CD4-positive, CD25-positive, alpha-beta regulatory T cell (primary cell): ENCODE measurements at places on chromosomes 7 and 10. TPM values are rescaled to one million over a fixed set of nuclear protein-coding genes. Genes with fewer than 3 reads are reported as not detected.

GRCh38 chr7:20152511-20152910 lies 64.7 kb downstream of the MACC1 start:
- H3K27me3 ChIP-seq = no peaks in the 10 kb centered on the region
- H3K4me3 ChIP-seq = no peak overlapping the region
- no peak for DNase-seq
- H3K27ac ChIP-seq = no peak overlapping the region

DNA sequence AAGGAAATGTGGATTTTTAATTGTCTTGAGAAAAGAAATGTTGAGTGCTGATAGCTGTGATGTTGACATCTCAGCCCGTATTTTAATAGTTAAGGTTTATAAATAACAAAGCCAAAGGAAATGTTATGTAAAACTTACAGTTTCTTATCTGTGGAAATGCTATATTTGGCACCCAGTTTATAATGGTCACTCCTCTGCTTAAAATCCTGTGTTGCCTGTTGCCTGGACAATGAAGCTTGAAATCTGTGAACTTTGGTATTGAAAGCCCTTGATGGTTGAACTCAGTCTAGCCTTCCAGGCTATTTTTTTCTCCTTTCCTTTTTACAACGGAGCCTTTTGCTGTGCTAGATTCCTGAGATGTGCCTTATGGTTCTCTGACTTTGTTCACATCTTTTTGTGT lies 46.5 kb downstream of the MCU start:
- H3K27ac ChIP-seq = no peak overlapping the region
- H3K4me3 ChIP-seq = no peak overlapping the region
- no peaks in the 10 kb centered on the region for H3K36me3 ChIP-seq
- no peak for DNase-seq

GRCh38 chr7:30771880-30772425 lies 736 bp downstream of the MINDY4 start:
- H3K27ac ChIP-seq = peak overlapping the region; percentile 56
- no peaks in the 10 kb centered on the region for H3K27me3 ChIP-seq
- DNase-seq = no peak
- H3K4me3 ChIP-seq = peak overlapping the region; percentile 82
- no peaks in the 10 kb centered on the region for H3K36me3 ChIP-seq

DNA sequence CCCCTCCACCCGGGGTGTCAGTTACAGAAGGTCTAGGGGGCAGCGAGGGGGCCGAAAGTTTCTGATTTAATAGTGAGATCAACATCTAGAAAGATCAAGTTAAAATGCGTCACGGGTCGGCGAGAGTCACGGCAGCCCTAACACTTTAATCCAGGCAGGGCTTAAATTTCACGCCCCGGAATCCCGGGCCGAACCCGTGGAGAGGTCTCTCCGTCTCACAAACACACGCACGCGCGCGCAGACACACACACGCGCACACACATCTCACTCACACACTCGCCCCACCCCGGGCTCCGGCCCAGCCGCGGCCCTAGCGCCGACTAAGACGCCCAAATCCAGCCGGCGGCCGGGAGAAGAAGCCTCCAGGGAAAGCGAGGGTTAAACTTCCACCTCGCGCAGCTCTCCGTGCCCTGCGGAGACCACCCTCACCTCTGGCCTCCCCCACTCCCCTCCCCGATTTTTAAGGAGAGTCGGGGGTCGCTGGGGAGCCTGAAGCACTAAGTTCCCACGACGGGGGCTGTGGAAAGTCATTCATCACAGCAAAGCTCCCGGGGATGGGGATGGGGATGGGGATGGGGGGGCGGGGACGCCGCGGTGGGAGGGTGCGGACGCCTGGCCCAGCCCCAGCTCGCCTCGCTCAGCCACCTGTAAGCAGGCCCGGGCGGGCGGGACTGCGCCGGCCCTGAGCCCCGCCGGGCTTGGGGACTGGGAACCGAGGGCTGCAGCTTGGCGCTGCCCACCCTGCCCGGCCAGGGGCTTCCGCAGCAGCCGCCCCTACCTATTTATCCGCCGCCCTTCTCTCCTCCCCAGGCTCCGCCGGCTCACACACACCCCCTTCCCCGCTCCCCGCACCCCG lies 1.6 kb downstream of the PDGFA start:
- H3K27ac ChIP-seq = no peak overlapping the region
- no peaks in the 10 kb centered on the region for H3K36me3 ChIP-seq
- no peak for DNase-seq
- H3K4me1 ChIP-seq = peaks cover 53% of the 10 kb centered on the region

DNA sequence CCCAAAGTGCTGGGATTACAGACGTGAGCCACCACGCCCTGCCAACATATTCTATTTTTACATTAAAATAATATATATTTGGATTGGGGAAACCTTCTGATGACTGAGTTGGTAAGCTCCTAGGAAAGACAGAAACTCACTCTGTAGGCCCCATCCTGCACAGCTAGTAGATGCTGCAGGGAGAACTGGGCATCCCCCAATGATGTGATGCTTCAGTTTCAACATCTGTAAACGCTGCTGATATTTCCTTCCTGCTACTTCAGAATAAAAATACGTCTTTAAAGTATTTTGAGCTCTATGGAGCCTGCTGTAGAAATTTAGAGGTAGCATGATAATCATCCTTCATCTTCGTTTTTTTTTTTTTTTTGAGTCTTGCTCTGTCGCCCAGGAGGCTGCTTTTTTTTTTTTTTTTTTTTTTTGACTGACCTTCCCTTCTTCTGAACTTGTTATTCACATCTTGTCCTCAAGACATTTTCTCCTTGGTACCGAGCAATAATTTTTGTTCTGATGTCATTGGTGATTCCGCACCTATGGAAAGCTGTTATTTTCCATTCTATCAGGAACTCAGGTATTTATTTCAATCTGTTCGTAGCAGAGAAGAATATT lies 21.8 kb upstream of the INPP5F start:
- H3K27me3 ChIP-seq = no peaks in the 10 kb centered on the region
- H3K4me1 ChIP-seq = peaks cover 22% of the 10 kb centered on the region
- H3K36me3 ChIP-seq = peaks cover 3% of the 10 kb centered on the region
- DNase-seq = no peak
- peak overlapping the region; percentile 76 for H3K27ac ChIP-seq

GRCh38 chr7:77631820-77632219 lies 64.4 kb upstream of the RSBN1L start:
- no peaks in the 10 kb centered on the region for H3K4me1 ChIP-seq
- DNase-seq = no peak
- no peak overlapping the region for H3K4me3 ChIP-seq
- peaks cover 4% of the 10 kb centered on the region for H3K36me3 ChIP-seq
- no peaks in the 10 kb centered on the region for H3K27me3 ChIP-seq

DNA sequence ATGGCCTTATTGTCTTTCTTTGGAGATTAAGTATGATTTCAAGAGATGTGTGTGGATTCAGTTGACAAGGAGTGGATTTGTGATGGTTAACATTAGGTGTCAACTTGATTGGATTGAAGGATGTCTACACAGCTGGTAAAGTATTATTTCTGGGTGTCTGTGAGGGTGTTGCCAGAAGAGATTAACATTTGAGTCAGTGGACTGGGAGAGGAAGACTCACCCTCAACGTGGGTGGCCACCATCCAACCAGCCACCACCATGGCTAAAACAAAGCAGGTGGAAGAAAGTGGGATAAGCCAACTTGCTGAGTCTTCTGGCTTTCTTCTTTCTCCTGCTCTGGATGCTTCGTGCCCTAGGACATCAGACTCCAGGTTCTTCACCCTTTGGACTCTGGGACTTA lies 76.1 kb downstream of the GPR37 start:
- no peaks in the 10 kb centered on the region for H3K4me1 ChIP-seq
- no peak overlapping the region for H3K4me3 ChIP-seq
- H3K36me3 ChIP-seq = no peaks in the 10 kb centered on the region
- no peak overlapping the region for H3K27ac ChIP-seq
- no peaks in the 10 kb centered on the region for H3K27me3 ChIP-seq
- DNase-seq = no peak

- no peaks in the 10 kb centered on the region for H3K36me3 ChIP-seq
- H3K27me3 ChIP-seq = no peaks in the 10 kb centered on the region
- H3K27ac ChIP-seq = no peak overlapping the region
Measured at GRCh38 chr7:54802841-54803240, 43.8 kb upstream of the SEC61G start.

DNA sequence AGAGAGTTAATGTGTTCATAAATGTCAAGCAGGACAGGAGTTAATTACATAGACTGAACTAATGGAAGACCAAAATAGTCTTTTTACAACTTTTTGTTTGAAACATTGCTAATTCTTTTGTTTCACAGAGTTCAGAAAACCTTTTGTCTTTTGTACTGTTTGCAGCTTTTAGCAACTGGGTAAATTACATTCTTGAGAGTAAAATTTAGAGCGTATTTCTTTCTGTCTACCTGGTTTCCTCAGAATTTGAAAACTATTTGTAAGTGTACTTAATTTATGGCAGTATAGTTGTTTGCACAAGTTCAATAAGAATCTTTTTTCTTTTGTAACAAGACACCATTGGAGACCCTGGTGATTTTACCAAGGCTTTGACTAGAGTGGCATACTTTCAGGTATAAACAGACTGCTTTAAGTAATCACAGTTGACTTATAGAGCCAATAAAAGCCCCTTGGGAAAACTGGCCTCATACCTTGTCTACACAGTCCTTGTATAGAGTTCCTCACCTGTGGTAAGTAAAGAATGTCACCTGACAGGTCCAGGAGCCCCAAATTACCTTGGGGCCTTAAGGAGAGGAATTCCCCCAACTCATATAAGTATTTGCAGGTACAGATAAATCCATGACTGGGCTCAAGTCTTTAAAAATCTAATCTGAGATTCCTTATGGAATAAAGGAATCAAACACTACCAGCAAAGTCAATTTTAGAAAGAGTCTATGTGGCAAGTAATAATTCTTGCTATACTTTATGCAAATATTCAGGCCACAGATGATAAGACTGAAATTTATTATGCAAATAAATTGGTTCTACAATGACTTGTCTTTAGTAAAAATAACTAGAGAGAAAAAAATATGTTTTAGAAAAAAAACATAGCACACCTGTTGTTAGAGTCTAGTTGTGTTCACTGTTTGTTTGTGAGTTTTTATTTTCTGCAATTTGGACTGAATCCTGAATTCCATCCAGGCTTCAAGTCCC lies 23.6 kb upstream of the CREB3L2 start:
- H3K4me3 ChIP-seq = no peak overlapping the region
- H3K4me1 ChIP-seq = no peaks in the 10 kb centered on the region
- no peak overlapping the region for H3K27ac ChIP-seq
- no peaks in the 10 kb centered on the region for H3K27me3 ChIP-seq

- H3K36me3 ChIP-seq = no peaks in the 10 kb centered on the region
- no peak for DNase-seq
- no peak overlapping the region for H3K4me3 ChIP-seq
- H3K27me3 ChIP-seq = peaks cover 14% of the 10 kb centered on the region
- H3K4me1 ChIP-seq = no peaks in the 10 kb centered on the region
- H3K27ac ChIP-seq = no peak overlapping the region
Measured at GRCh38 chr7:26046150-26046549, 105.8 kb upstream of the NFE2L3 start.

DNA sequence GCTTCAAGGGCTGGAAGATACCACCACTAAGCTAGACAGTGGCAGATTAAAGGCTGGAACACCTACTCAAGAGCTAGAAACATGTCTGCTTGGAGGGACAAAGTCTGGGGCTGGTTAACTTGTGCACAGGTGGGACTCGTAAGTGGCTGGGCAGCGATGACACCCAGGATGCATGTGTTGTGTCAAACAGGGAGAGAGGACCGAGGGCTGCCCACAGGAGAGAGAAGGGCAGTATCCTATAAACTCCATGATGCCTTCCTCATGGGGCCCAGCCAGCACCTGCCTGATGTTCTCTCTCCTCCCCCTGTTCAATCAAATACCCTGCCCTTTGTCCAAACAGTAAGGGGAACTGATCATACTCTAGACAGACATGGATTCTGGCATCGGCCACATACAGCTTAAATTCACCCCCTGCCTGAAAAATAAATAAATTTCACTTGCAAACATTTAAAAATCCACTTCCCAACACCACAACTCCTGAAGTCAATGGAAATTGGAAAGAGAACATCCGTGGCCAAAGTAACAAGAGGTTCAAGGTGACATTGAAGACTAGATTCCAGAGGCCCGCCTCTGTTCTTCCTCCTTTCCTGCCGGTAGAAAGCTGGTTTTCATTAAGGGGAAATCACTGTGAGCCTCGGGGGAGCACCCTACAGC lies 50.6 kb downstream of the CHST15 start:
- H3K27ac ChIP-seq = no peak overlapping the region
- H3K4me1 ChIP-seq = no peaks in the 10 kb centered on the region
- H3K27me3 ChIP-seq = no peaks in the 10 kb centered on the region
- no peak overlapping the region for H3K4me3 ChIP-seq

DNA sequence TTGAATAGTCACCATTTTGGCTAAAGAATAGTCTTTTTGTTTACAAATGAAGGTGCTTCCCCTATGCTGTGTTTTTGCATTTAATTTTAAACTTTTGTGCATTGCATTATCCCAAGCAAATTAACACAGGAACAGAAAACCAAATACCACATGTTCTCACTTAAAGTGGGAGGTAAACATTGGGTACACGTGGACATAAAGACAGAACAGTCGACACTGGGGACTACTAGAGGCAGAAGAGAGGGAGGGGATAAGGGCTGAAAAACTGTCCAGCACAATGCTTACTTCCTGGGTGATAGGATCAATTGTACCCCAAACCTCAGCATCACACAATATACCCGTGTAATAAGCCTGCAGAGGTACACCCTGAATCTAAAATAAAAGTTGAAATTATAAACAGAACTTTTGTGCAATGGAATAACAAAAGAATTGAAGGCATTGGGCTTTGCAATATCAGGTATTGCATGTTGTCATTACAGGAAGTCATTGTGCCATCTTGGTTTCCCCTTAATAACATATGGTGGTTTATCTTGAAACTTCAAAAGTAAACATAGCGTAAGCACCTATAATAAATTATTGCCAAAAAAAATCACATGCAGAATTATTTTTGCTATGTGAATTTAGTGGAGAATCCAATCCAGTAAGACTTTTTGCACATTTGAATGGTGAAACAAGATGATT lies 16.1 kb downstream of the ADD3 start:
- peak overlapping the region; percentile 35 for H3K4me3 ChIP-seq
- DNase-seq = no peak
- H3K36me3 ChIP-seq = no peaks in the 10 kb centered on the region
- no peak overlapping the region for H3K27ac ChIP-seq
- H3K4me1 ChIP-seq = peaks cover 37% of the 10 kb centered on the region

DNA sequence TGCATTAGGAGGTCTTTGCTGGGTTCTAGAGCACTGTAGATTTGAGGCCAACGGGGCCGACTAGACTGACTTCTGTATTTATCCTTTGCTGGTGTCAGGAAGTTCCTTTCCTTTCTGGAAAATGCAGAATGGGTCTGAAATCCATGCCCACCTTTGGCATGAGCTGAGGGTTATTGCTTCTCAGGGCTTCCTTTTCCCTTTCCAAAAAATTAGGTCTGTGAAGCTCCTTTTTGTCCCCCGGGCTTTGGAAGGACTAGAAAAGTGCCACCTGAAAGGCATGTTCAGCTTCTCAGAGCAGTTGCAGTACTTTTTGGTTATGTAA lies 675 bp downstream of the IL6 start:
- H3K36me3 ChIP-seq = no peaks in the 10 kb centered on the region
- H3K4me1 ChIP-seq = no peaks in the 10 kb centered on the region
- no peak for DNase-seq
- peaks cover 3% of the 10 kb centered on the region for H3K27me3 ChIP-seq

The POM121 gene
- total RNA-seq = 66.9 TPM

The TET1 gene
- total RNA-seq = 4.3 TPM

The PAX2 gene
- not detected for total RNA-seq

The HMX2 gene
- total RNA-seq = not detected

The PLEKHS1 gene
- total RNA-seq = 0.12 TPM

The FBXL15 gene
- 12.8 TPM for total RNA-seq

The FAM25G gene
- not detected for total RNA-seq
